ENCODE measurements at places on chromosomes 5 and 9.

DNA sequence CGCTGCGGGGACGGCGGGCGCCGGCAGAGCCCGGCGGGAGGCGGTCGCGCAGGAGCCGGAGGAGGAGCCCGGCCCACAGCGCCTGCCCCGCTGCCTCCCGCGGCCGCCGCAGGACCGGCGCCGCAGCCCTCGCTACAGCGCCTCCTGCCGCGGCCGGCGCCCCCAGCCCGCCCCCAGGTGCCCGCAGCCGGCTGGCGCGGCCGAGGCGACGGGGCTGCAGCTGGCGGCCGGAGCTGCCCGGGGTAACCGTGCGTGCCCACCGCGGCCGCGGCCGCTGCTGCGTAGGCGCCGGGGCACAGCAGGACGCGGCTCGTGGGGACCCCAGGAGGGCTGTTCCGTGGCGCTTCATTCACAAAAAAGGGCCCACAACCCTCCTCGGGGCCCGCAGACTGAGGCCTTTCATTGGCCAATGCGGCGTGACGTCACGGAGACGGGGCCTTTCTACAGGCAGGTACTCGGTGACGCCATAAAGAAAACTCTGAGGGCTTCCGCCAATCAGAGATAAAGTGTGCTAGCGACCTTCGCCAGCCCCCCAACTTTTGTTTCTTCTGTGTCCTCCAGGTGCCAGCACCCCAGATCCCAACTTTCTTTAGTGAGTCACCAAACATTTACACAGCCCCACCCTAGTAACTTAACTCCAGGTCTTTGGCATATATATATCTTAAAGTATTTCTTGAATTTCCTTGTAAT, at the start of gene CDC14B:
Gene CDC14B (minus strand): TSS at position 353 of the 690 bp plus-strand sequence. CDS start 465 bp downstream, outside the sequence.
- DNase-seq, result peak; percentile 79

DNA sequence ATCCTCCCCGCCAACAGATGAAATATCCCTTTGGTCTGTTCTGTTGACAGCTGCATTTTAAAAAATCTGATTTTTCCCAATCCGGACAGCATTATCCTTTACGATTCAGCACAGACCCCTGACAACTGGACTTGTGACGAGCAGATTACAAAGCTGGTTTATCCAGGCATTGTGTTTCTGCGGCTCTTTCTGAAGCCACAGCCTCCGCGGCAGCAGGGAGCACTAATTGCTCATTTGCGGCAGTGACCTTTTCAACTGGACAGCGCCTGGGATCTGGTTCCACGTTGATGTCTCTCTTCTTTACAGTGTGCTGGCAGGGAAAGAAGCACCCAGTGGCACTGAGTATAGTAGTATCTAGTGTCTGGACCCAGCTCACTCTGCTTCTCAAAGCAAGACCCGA, 351.2 kb downstream of the ZNF608 start:
- no peak for DNase-seq

- DNase-seq, result no peak
These were observed 274.9 kb downstream of the PIK3R1 start for GRCh38 chr5:68490406-68490805.

DNA sequence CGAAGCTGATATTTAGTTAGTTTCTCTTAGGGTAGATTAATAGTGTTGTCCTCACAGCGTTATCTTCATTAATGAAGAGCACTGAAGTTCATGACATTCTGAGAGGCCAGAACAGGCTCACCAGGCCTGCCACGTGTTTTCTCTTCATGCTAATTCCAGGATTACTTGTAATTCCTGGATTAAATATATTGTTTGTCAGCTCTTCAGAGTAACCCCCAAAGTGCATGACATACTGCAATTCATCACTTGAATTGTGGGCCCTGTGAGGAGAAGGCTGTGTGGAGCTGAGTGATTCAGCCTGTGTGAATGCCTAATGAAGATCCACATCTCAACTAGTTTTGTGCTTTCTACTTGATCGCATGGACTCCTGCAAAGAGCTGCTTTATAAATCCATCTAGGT, 401.0 kb upstream of the ADAMTSL1 start:
- peak; percentile 13 for DNase-seq

- DNase-seq, result no peak
These were observed 487 bp downstream of the SPATA24 start for GRCh38 chr5:139403418-139403786.

DNA sequence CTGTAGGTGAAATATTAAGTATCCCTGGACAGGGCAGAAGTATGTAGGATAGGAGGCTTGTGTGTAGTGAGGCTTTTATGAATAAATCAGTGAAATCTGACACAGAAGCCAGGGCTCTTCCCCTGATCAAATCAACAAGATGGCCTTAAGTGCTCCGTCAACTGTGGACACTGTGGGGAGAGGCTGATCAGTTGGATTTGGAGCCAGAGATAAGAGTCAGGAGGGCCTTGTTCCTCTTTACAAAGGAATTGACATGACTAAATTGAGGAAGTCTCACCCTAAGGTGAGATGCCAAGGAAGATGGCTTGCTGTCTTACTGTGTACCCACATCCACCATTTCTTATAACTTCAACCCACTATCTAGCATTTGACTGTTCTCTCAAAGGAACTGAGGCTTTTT, 91.6 kb upstream of the PRRC1 start:
- no peak for DNase-seq

- DNase-seq, result no peak
These were observed 145.5 kb upstream of the MAP3K1 start for GRCh38 chr5:56669534-56670483.

DNA sequence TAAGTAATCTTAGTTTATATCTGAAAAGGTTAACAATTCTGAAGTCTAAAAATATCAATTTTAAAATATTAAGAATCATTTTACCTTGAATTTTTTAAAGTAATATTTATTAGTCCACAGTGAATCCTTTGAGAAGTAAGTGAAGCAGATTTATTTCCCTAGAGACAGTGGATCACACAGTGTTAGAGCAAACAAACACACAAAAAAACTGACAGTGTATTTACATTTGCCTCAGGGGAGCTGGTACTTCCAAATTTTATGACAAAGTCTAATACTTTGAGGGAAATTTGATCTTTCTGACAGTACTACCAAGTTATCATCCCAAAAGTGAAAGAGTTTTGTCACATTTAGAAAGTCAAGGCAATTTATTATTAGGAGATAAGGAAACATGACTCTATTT, 1750.6 kb upstream of the CDH9 start:
- DNase-seq, result no peak

DNA sequence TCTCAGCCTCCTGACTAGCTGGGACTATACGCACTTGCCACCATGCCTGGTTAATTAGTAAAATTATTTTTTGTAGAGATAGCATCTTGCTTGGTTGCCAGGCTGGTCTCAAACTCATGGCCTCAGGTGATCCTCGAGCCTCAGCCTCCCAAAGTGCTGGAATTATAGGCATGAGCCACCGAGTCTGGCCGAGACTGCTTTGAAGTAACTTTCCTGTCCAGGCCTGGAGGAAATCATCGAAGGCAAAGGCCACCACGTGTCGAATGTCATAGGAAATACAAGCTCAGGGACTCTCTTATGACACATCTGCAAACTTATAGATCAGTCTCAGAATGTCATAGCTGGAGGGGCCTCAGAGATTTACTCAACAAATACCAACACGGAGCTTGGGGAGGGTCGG, 25.1 kb downstream of the RAPGEF1 start:
- DNase-seq, result no peak

GRCh38 chr5:145687943-145688342, 147.2 kb downstream of the PRELID2 start:
- DNase-seq, result no peak

GRCh38 chr5:68007451-68007850, 208.1 kb upstream of the PIK3R1 start:
- no peak for DNase-seq

DNA sequence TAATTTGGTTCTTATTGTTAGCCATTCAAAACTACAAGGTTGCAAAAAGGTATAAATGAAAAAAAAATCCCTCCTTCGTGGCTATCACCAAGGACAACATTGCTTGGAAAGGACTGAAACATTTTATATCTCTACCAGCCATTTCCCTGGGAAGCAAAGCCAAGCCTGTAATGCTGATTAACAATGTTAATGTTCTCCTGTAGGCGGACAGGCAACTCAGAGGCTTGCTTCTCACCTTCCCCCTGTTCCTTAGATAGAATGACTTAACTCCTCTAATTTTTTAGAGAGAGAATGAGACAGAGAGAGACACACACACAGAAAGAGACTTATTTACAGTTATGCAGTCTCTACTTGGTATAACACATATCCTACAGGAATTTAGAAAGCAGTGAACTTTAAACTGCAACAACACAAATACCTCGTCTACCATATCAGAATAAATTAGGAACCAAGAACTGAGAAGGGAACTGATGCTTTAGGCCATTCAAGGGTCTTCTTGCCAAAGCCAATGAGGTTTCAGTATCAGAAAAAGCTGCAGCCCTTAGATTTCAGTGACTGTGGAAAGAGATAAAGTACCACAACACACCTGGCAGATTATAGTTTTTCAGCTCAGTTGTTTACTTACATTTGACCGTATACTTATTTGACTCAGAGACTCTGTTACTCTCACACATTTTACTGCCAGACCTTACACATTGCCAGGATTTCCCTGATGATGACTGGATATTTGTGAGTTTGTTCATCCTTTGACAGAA, 20.9 kb upstream of the MAN2A1 start:
- DNase-seq, result no peak

- no peak for DNase-seq
These were observed 66.6 kb upstream of the GDNF start for GRCh38 chr5:37906416-37906815.

DNA sequence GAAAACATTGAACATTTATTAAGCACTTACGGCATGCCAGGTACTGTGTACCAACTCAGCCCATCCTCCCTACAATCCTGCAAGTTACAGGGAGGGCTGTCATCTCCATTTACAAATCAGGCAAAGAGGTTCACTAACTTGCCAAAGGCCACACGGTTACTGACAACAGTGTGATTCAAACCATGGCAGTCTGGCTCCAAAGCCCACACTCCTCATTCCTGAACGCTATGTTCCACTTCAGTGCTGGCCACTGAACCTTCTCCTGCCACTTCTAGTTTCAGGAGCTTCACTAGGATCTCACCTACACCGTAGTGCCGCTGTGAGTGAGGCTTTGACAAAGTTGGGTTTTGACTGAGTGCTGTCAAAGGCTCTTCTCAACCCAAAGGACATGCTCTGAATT, 7.2 kb upstream of the LIFR start:
- no peak for DNase-seq

GRCh38 chr5:90934091-90934719, 375.6 kb downstream of the ADGRV1 start:
- DNase-seq, result no peak
